ENCODE measurements at places on chromosomes 2 and 18.

DNA sequence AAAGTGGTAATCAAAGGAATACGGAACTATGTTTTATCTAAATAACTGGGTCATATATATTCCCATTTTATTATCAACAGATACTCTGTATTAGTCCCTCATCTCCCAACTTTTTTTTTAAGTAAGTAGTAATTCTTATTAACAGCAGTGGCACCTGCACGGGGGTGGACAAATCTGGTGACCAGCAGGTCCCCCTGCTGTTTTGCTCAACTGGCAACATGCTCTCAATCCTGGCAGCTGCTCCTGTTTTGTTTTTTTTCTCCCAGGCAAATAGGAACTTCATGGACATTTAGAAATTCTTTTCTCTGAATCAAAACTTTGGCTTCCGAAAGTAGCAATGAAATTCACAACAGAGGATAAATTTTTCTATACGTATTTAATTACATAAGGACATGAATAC, 193.5 kb downstream of the SS18 start:
- no peak for DNase-seq

DNA sequence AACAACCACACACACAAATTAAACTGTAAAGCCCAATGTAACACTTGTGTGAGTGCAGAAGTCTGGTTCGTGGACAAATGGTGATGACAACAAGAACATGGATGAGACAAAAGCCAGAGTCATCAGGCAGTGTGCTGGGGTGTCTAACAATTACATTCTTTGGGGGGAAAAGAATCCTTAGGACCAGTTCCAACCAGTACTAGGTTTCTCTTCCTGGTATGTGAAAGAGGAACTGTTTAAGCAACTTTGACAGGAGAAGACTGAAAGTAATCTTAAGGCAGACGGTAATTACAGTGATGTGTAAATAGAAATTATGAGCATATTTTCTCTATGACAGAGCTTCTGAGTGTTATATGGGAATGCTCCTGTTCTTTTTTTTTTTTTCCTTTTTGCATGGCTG, 133.4 kb downstream of the AFF3 start:
- peak; percentile 76 for DNase-seq

DNA sequence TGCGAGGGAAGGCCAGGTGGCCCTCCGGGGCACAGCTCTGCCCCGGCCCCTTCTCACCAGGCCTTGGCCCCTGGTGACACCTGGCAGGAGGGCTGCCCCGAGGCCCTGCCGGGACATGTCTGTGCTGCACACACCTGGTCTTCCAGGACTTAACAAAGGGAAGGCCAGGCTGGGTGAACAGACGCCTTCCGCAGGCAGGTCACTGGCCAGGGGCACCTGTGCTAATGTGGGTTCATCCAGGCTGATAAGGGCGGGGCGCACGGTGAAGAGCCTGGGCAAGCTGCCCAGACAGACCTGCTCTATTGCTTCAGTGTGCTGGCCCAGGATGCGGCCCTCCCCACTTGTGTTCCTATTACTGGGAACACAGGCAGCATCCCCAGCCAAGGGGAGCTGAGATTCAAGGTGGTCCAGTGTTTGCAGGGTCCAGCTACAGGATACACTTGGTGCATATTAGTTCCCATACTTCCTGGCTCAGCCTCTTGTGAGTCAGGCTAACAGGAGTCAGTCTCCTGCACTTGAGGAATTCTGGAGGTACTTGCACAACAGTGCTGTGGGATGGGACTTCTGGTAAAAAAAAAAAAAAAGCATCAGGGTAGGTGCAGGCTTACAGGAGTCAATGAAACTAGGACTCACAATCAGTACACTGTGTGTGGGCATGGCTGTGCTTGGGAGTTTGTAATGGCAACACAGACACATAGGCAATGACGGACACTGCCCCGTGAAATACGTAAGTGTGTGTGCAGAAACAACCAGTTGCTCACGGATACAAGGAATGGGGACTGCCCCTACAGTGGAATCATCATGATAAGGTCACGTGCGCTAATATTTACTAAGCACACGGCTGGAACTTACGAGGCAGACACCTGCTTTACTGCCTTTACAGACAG, 261.4 kb downstream of the TWIST2 start:
- DNase-seq: peak; percentile 37

DNA sequence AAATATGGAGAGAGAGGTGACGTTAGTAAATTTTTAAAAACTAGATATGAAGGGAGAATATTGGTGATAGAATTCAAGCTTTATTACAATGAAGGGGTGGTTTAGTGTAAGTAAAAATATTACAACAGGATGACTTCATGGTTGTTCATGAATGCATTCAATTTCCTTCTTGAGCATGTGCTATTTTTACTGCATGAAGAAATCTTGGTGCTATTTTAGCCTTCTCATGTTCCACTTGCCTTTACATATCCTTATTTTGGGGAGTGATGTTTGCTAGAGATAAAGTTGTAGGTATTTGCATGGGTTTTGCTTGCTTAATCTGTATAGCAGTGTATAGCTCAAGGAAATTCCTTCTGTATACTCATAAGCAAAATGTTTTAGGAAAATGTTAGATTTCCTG, 195.0 kb upstream of the MMADHC start:
- peak; percentile 55 for DNase-seq

DNA sequence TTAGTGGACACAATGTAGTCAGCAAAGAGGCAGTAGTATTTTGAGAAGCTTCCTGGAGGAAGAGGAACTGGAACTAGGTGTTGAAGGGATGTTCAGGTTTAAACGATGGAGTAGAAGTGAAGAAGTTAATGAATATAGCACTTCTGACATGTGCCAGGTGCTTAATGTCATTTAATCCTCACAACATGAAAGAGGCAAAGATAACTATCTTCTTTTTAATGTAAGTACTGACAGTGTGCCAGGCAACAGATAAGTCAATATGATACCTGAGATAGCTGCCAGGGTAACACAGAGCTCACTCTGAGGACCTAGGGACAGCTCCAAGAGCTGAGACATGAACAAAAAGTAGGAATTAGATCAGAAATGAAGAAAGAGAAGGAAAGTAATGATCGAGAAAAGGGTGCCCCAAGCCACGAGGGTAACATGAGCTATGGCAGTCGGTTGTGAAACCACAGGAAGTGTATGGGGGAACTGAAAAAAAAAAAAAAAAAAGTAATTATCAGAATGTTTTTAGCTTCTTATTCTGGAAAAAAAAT, 140.7 kb downstream of the RNF144A start:
- no peak for DNase-seq

DNA sequence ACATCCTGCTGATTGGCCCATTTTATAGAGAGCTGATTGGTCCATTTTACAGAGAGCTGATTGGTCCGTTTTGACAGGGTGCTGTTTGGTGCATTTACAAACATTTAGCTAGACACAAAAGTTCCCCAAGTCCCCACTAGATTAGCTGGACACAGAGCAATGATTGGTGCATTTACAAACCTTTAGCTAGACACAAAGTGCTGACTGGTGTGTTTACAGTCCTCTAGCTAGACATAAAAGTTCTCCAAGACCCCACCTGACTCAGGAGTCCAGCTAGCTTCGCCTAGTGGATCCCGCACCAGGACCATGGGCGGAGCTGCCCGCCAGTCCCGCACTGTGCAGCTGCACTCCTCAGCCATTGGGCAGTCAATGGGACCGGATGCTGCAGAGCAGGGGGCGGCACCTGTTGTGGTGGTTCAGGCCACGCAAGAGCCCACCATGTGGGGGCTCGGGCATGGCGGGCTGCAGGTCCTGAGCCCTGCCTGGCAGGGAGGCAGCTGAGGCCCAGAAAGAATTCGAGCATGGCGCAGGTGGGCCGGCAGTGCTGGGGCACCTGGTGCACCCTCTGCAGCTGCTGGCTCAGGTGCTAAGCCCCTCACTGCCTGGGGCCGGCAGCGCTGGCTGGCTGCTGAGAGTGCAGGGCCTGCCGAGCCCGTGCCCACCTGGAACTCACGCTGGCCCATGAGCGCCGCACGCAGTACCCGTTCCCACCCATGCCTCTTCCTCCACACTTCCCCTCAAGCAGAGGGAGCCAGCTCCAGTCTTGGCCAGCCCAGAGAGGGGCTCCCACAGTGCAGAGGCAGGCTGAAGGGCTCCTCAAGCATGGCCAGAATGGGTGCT, 713.2 kb upstream of the GYPC start:
- no peak for DNase-seq

GRCh38 chr2:60306267-60306861, 247.1 kb downstream of the BCL11A start:
- DNase-seq: no peak

DNA sequence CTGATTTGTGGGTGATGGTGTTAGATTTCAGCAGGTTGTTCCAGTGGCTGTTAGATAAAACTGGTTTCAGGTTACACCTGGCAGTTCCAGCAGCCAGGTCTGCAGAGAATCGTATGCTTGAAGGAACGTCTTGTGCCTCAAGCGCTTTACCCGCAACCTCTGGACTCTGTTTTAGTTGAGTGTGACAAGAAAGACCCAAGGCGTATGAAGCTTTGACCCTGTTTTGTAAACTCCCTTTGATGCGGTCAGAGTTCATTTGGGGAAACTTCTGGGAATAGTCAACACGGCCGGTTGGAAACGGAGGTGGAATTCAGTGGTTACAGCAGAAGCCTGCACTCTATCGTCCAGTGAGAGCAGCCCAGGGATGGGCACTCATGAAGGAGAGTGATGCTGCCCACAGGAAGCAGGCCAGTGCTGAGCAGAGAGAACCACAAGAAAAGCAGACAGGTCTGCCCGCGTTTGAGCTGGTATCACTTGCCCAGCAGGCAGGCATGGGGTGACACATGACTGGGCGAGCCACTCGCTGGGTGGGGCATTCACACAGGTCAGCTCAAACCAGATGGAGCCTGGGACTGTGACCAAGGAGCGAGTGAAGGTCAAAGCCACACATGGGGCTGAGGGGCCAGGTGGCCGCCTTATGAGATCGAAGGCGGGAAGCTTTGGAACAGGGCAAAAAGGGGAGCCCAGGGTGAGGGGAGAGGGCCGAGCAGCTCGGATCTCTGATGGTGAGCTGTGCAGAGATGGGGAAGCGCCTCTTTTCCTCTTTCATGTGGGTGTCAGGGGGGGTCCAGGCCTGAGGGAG, 99.6 kb upstream of the MBOAT2 start:
- DNase-seq: no peak

DNA sequence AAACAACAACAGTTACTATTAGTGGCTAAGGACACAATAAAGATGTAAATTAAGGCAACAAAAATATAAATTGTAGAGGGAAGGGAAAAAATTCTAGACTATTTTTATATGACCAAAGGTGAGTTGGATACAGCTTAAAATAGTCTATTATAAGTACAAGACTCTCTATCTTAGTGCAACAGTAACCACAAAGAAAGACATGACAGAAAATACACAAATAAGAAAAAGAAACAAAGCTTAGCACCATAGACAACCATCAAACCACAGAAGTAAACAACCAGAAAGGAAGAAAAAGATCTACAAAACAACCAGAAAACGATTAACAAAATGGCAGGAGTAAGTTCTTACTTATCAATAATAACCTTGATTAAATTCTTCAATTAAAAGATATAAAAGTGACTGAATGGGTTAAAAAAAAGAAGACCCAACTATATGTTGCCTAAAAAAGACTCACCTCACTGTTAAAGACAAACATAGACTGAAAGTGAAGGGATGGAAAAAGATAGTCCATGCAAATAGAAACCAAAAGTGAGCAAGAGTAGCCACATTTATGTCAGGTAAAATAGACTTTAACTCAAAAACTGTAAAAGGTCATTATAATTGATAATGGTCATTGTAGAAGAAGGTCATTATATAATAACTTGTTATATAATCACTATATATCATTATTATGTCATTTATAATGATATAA, 62.5 kb downstream of the USP40 start:
- DNase-seq: no peak

DNA sequence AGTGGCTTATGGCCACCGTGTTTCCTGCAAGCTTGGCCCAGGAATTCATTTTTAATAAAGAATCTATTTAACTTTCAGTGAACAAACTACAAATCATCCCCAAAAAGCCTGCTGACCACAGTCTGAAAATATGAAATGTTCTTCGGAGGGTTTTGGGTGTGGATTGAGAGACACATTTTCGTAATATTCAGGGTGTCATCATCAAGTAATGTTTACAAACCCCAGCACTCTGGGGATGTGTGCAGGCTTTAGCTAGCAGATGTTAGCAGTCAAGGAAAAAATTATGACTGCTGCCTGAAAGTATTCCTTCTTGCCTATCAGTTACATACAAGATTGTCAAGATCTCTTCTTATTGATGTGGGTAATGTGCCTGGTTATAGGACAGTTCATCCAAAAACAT, 143.9 kb upstream of the FN1 start:
- peak; percentile 90 for DNase-seq

DNA sequence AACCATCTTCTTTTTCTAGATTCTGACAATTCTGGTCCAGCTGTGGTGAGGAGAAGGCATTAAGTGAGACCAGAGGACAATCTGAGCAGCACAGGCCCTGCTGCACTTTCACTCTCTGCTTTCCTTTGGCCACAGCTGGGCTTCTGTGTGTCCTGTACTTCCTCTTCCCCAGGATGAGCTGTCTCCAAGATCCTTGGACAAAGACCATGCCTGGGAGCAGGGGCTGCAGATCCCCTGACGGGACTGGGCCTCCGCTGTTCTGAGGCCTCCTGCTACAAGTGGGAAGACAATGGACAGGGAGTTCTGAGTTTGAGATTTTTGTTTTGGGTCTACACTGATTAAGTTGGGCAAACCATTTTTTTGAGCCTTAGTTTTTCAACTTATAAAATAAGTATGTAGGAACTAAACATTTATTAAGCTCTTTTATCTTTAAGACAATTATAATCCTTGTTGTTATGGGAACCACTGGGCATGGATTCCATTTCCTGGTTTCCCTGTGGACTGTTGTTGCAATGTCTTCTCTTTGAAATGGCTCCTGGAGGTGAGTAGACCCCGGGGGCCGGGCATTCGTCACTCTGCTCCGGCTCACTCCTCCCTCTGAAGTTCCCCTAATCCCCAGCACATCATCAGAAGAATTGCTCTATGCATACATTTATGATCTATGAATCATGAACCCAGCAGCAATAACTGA, 266.6 kb downstream of the ACTR3 start:
- DNase-seq: no peak

DNA sequence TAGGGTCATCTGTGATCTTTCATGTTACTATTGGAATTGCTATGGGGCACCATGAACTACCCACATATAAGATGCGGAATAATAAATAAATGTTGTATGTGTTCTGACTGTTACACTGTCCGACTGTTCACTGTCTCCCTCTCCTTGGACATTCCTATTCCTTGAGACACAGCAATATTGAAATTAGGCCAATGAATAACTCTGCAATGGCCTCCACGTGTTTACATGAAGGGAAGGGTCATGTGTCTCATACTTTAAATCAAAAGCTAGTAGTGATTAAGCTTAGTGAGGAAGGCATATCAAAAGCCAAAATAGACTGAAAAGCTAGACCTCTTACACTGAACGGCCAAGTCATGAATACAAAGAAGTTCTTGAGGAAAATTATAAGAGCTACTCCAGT, 751.3 kb downstream of the SOCS6 start:
- peak; percentile 59 for DNase-seq

- DNase-seq: no peak
Measured at GRCh38 chr2:204115137-204116056, 178.8 kb downstream of the ICOS start.

DNA sequence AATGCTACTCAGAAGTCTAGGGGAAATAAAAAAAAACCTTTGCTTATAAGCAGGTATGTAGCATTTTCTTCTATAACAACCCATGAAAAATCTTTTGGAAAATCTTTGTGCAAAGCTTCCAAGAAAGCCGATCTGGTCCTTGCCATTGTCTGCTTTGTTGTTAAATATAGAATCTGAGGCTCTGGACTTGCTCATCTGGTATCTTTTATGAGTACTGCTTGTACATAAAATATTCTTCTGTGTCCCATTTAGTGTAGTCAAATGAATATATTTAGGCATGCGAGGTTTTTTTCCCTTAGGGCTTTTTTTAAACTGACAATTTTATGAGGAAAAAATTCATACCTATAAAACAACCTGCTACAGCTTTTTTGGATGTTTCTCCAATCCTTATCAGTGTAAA, 45.0 kb upstream of the RMND5A start:
- DNase-seq: no peak
